ENCODE measurements at places on chromosomes 3 and 15.
A peak's percentile ranks its signal among the peaks of the same experiment; 100 is the strongest.

DNA sequence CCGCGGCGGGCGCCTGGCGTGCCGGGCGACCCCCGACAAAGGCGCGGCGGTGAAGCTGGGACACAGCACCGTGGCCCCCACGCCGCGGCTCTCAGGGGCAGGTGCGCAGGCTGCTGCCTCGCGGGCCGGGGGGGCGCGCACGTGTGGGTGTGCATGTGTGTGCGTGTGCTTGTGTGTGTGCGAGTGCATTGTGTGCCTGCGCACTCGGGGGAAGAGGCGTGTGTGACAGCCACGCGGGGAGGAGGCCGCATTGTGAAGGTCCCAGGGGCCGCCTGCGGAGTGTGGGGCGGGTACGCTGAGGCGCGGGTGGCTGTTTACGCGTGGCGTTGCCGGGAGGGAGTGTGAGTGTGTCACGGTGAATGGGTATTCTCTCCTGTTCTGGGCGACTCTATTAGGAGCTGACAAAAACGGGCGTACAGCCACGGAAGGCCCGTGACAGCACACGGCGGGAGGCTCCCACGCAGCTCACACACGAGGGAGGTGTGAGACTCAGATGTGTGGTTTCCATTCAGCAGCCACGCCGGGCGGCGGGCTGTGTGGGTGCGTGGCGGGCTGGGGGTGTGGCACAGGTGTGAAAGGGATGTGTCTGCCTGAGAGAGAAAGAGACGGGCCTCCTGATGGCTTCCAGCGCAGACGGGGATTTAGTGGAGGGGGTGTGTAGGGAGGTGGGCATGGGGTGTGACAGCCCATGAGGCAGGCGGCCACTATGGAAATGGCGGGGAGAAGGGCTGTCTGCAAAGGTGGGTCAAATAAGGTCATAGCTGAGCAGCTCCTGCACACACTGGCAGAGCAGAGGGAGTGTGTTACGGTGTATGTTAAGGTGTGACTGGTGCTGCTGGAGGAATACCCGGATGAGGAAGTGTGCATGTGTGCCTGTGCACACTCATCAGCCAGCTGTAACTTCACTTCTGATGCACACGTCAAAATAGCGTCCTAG lies 750 bp downstream of the PODXL2 start:
- DNase-seq: no peak

GRCh38 chr3:27340534-27340933 lies 28.6 kb downstream of the NEK10 start:
- DNase-seq: no peak

GRCh38 chr3:125075738-125076137 lies 19.9 kb upstream of the HEG1 start:
- no peak for DNase-seq

DNA sequence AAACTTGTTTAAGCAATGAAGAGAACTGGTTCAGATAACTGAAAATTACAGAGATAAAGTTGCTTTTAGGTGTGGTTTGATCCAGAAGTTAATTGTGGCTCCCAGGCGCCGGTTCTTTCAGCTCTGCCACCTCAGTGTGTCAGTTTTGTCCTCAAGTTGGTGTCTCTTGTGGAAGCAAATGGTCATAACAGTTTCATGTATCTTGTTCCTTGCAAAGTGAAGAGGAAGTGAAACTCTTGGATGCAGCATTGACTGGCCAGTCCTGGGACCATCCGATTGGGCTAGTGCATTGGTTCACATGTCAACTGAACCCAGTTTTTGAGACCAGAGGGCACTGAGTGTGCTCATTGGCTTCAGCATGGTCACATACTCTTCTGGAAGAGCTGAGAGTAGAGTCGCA lies 181.4 kb upstream of the GRM7 start:
- no peak for DNase-seq

- DNase-seq: no peak
Observed at GRCh38 chr3:45011756-45012508, 14.2 kb upstream of the CLEC3B start.

- no peak for DNase-seq
Observed at GRCh38 chr3:37204314-37204713, 29.9 kb upstream of the LRRFIP2 start.

GRCh38 chr3:53151870-53152660 lies 8.9 kb upstream of the PRKCD start:
- DNase-seq: no peak

DNA sequence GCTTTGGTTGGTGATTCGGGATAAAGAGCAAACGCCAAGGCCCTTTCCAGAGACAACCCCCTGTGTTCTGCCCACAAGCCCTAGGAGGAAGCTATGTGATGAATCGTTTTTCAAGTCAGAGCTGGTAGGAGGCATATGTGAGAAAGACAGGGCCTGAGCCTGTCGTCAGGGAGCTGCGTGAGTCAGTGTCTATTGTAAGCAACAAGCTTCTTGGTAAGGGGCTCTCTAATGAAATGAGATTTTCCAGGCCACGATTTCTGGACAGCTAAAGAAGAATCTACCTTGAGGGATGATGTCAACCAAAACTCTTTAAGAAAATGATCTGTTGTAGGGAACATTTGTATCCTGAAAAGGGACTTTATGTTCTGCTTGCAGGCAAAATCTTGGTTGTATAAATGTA lies 318.9 kb upstream of the IL12A start:
- DNase-seq: no peak

GRCh38 chr3:117285737-117286136 lies 576.2 kb downstream of the TUSC7 start:
- DNase-seq: no peak

- DNase-seq: no peak
Observed at GRCh38 chr3:104632947-104633346, 733.8 kb upstream of the ALCAM start.

DNA sequence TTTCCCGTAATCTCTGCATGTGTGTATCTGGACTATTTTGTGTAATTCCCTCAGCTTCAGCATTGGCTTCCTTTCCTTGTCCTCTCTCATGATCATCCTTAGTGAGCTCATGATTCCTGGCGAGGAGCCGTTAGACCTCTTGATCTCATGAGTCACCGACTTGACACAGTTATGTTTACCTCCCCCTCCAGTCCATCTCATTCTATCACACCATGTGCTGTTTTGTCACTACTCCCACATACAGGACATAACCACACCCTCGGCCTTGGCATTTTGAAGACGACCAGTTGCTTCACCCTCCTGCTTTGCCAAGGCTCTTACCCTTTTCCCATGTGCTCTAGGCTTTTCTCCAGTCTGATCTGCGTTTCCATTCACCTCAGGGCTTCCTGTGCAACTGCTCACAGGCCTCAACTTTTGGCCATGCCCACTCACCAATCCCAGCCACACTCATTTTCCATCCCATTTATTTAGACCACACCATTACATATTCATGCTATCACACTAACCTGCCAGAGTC lies 41.5 kb downstream of the CP start:
- no peak for DNase-seq

DNA sequence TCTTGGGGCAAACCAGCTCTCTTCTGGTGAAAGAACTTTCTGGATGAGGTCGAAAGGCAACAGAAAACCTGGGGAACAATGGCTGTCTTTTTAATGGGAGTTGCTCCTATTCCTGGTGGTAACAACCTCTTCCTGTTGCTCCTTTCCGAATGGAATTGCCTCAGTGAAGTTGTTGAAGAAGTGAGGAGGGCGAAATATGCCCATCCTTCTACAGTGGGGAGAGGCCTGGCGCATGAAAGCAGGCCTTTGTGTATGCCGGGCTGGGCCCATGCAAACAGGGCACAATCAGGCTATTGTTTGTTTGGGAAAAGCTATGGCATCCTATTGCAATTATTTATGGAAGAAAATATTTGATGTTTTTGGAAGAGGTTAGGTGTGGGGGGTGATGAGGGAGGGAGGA lies 166.9 kb downstream of the IGF1R start:
- no peak for DNase-seq

- no peak for DNase-seq
Observed at GRCh38 chr15:99476413-99477222, 89.2 kb upstream of the MEF2A start.

DNA sequence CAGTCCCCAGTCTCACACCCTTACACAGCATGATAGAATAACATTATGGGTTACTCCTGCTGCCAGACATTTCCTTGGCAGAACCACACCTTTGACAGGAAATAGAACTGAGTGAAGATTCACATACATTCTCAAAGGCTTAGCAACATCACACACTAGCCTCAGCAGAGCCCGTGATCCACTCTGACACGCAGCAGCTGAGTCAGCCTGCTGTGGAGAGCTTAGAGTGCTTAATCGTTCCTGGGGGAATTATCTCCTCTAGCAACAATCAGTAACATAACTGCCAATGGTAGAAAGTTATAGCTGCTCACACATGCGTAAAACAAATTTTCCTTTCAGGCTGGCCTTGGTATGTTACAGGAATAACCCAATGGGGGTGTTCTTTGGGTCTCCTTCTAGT lies 382.1 kb downstream of the GAP43 start:
- DNase-seq: no peak

DNA sequence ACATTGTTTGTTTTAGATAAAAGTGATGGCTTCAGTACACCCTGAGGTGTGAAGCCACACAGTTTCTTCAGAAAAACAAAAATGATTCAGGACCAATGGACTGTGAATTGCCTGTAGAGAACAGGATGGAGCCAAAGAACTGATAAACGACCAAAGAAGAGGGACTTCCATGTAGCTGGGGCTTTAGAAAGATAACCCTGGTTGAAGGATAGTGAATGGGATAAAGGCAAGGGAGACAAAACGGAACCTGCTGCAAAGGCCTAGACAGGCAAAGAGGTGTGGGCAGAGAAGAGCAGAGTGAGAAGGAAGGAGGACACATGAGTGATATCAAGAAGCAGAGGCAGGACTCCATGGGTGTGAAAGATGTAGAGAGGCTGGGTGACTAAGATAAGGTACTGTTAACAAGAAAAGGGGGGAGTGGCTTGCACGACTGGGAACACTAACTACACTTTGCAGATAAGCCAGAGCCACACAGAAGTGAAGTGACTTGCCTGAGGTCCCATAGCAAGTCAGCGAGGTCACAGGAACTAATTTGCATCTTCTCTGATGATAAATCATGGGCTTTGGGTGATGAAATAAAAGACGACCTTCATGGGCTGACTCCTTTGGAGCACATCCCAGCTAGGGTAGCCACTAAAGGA lies 44.3 kb downstream of the RAB6B start:
- DNase-seq: no peak

DNA sequence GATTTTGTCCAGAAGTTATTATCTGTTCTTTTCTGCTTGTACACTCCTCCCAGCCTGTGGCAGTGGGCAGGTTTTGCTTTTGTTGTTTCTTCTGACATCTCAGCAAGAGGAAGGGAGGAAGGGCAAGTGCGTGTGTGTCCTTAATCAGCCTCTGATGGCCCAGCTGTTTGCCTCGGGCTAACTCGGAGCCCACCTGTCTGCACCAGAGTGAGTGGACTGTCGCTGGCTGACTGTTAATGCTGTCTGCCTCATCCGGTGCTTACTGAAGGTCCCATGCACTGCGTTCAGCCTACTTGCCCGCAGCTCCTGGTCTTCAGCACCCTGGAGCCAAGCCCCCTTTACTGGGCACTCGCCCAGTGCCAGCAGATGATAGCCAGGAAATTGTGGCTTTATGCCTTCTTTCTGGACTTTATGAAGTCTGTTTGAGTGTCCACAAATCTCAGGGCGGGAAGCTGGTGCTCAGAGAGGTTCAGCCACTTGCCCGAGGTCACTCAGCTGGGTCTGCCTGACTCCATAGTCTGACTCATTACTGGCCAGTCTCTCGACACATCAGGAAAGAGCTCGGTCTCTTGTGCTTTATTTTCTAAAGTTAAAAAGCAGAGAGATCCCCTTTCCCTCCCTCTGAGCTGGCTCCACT lies 89.5 kb downstream of the CHRNA7 start:
- no peak for DNase-seq

DNA sequence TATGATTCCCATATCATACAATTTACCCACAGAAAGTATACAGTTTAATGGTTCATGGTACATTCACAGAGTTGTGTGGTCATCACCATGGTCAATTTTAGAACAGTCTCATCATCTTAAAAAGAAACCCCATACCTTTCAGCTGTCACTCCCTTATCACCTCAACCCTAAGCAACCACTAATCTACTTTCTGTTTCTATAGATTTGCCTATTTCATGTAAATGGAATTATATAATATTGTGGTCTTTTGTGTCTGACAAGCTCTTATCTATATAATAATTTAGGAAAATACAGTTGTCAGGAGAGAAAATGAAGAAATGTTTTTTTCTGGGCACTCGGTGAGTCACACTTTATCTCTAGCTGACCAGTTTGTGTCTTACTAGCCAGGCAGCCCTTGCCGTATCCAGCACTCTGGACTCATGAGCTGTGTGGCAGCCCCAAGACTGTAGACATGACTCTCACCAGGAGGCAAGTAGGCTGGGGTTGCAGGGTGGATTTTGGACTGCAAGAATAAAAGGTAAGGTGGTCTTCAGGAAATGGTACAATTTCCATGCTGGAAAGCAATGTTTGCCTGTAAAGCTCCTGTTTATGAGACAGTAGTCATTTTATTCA lies 234.6 kb downstream of the THRB start:
- no peak for DNase-seq

DNA sequence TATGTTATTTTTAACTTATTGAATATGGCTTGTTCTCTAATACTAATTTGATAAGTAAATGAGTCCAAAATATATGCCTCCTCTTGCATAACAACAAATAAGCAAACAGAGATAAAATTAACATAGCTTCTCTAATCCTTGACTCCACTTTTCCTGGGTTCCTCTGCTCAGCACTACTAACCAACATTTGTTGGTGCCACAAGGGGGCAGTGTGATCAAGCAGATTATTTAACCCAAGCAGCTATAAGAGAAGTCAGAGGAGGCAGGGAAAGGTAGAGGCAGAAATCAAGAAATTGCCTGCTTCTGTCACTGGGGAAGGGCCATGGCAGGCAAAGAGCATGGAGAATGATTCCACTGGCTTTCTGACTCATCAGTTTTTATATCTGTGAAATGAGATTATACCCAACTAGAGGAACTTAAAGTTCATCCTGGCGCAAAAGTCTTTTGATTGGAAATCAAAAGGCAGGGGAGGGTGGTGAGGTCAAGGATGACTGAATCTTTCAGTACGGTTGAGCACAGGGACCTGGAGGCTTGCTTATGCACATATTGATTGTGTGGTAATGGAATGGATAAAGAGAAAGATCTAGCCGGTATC lies 152.2 kb downstream of the IGSF11 start:
- DNase-seq: peak; percentile 61

- no peak for DNase-seq
Observed at GRCh38 chr3:146550070-146550615, 5.7 kb upstream of the PLSCR1 start.

- no peak for DNase-seq
Observed at GRCh38 chr15:48939648-48940047, 24.1 kb downstream of the SHC4 start.

- no peak for DNase-seq
Observed at GRCh38 chr15:71256934-71257664, 141.8 kb downstream of the THSD4 start.
